ENCODE measurements at places on chromosomes 5 and 9.

- DNase-seq = no peak
Observed at GRCh38 chr9:12652973-12653372, 40.2 kb upstream of the TYRP1 start.

- no peak for DNase-seq
Observed at GRCh38 chr9:136137321-136138265, 18.9 kb upstream of the TMEM250 start.

DNA sequence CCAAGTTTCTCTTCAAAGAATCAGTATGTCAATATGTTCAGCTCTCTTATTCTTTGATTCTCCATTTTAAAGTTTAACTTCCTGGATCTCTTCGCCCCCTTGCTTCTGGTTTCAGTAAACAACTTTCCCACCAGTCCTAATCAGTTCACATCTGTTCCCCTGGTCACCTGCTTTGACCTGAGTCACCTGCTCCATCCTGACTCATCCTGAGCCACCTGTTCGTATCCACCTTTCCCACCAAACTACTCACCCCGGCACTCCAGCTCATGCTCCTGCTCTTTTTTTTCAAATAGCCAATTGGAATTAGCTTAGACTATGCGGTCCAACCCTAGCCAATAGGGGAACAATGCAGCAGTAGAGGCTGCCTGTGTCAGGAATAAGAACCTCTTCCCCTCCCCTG lies 23.6 kb upstream of the CSF1R start:
- no peak for DNase-seq

DNA sequence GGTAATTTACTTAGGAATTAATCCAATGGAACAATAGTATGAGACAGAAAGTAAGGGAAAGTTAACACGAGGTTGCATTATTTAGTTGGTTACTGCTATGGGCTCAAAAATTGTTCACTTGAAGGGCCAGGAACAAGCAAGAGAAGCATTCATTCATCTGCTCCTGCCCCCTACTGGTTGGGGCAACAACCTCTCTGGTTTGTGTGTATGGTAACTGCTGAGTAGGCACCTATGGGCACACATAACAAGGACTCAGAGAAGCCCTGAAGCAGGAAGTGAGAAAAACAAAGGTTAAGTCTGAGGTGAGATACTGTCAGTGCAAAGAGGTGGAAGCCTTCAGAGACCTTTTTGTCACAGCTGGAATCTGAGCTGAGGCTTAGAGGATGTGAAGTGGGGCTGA lies 34.4 kb upstream of the RANBP6 start:
- DNase-seq = no peak

- no peak for DNase-seq
Observed at GRCh38 chr9:69932901-69933300, 110.7 kb upstream of the MAMDC2 start.

DNA sequence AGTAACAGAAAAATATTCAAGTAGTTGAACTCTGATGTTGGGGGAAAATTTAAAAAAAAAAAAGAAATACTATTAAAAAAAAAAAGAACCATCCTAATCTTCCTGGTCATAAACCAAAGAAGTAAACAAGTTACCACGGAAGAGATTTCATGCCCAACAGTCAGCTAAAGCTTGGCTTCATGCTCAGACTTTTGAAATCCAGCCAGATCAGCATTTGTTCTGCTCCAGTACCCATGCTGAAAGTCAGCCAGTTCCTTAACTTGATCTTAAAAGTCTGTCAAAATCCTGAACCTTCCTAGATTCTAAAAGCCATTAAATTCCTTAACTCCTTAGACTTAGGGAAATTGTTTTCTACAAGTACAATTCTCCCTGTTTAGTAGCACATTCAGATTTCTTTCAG lies 908.7 kb upstream of the CDH9 start:
- no peak for DNase-seq

- no peak for DNase-seq
Observed at GRCh38 chr5:3944930-3945329, 349.3 kb downstream of the IRX1 start.

- no peak for DNase-seq
Observed at GRCh38 chr9:14272927-14273528, 40.9 kb downstream of the NFIB start.

DNA sequence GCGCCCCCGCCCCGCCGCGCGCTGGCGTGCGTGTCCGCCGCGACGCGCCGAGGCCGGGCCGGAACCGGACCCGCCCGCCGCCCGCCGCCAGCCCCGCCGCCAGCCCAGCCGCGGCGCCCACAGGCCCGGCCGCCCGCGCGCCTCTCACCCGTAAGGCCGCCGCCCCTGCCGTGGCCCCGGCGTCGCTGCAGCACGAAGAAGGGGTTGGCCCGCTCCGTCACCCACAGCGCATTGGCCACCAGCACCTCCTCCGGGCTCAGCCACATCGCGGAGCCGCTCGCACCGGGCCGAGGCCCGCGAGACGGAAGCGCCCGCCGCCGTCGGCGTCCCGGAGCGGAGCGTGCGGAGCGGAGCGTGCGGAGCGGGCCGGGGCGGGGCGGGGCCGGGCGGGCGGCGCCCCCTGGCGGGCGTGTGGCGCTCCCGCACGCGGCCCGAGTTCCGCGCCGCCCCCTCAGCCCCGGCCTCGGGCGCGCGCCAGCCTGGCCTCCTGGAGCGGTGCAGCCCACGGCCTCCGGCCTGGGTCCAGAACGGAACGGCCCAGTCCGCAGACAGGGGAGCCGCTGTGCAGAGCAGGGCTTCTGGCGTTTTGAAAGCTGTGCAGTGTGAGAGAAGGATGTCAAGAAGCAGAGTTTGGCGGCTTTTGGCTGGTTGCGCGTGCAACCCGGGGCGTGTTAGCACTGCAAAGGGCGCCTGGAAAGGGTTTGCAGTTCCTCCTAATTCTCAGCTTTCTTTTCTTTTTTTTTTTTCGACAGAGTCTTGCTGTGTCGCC lies at the start of gene TBC1D9B:
TBC1D9B (minus strand) TSS at position 342 of the 769 bp plus-strand sequence; CDS start at position 266, 76 bp downstream.
- peak; percentile 87 for DNase-seq

DNA sequence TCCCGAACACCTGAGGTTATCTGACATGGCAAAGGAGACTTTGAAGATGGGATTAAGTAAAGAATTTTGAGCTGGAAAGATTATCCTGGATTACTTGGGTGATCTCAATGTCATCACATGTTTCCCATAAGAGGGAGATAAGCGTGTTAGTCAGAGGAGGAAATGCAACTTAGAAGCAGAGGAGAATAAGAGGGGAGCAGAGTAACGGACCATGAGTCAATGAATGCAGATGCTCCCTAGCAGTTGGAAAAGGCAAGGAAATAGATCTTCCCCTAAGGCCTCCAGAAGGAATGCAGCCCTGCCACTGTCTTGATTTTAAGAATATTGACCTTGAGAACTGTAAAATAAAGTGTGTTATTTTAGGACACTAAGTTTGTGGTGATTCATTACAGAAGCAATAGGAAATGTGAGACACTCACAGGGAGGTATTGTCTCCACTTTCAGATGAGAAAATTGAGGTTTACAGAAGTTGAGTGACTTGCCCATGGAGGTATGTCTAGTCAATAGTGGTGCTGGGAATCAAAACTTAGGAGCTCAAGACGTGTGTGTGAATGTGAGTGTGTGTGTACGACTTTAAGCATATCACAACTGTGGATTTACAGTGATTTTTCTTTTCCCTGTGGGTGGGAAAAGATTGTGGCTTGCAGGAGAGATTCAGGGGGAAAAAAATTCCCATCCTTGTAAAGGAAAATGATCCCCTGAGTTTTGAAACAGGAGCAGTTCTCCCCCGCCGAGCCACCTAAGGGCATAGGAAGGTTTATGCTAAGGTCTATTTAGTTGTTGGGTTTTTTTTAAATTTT lies 125.3 kb downstream of the TRIM32 start:
- no peak for DNase-seq

GRCh38 chr9:113927277-113927676 lies 51.2 kb downstream of the ZNF618 start:
- DNase-seq = no peak
